Daoy (cell line): ENCODE measurements at places on chromosomes 6 and 20. TPM values are rescaled to one million over a fixed set of nuclear protein-coding genes. Genes with fewer than 3 reads are reported as not detected.
A peak's percentile ranks its signal among the peaks of the same experiment; 100 is the strongest.

The SLC4A11 gene
- total RNA-seq = 0.34 and 0.57 TPM in 2 replicates

DNA sequence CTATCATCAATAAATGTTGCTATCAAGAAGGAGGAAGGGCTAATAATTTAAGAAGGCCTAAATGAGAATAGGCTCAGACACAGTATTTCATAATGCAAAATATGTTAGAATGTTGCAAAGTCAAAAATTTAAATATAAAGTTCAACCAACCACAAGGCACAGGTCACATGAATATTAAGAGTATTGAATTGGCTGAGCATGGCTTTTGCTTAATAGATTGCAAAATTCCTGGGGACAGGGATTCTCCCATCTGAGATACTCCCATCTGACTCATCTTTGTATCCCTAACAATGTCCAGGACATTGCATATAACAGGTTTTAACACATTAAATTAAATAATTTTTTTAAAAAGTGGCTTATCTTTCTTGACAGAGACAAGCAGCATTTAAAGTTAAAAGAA is 32.9 kb upstream of the UTRN start:
- DNase-seq = no peak

DNA sequence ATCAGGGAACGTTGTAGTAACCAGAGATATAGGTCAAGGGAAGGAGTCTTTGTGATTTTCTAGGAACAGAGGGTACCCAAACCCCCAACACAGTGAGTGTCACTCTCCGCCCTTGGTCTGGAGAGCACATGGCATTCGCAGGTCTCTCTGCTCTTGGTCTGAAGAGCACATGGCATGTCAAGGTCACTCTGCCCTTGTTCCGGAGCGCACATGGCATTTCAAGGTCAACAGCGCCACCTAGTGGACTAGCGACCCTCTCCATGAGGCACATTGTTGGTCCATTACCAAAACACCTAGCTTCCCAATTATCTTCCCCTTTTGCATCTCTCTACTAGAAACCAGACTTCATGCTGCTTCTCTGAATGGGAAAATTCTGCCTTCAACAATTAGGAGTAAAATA is 260.0 kb downstream of the C6orf118 start:
- DNase-seq = peak; percentile 7

GRCh38 chr6:123547216-123547978 is 89.4 kb downstream of the TRDN start:
- no peak for DNase-seq

DNA sequence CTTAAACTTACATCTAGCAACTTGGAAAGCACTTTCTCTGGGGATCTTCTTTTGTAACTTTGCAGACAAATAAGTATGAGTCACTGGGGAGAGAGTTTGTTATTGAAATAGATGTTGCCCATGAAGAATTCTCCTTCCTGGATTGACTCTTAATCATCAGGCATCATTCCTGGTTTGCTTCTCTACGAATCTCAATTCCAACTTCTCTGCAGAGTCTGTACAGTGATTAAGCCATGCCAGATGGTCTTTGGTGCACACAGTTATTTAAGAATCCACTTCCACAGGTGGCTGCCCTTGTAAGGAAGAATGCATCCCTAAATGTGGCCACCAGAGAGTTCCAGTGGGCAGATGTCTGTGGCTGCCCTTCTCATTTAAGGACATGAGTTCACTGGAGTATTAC is 25.7 kb downstream of the MYCT1 start:
- DNase-seq = no peak

- DNase-seq = no peak
Measured at GRCh38 chr20:57259121-57259937, 7.1 kb downstream of the BMP7 start.

The ASIP gene
- not detected in 2 replicates for total RNA-seq

GRCh38 chr6:155377061-155377460 is 62.8 kb upstream of the TFB1M start:
- peak; percentile 87 for DNase-seq

DNA sequence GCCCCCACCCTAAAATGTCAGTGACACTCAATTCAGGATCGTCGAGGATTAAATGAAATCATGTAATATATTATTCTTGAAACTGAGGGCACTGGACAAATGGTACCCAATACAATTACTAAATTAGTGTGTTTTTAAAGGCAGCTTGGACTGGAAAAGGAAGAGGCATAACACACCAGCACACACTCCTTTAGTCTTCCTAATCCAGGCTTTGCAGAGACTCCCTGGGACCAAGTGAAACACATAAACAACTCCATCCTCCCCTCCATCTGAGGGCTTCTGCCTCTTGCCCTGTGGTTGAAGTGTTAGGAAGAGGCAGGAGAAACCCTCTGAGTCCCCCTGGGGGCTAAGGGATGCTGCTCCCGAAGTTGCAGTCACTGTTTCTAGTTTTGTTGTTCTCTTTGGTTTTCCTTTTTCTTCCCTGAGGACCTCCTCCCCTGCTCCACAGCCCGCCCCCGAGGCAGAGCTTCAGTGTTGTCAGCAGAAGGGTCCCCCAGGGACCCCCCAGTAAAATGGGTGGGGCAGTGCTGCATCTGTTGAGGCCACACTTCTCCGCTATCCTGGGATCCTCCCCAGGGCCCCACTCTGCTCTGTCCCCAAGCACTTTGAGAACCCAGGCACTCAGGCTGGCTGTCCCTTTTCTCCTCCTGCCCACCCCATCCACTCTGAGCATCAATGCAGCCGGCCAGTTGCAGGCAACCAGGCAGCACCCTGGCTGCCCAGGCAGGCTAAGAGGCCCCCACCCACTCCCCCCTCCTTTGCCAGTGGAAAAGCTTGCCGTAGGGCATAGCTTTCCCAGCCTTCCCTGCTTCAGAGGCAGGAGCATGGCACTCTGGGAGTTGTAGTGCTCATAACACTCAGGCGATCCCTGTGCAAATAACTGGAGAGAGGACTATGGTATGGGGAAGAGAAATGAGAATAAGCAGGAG is 5.9 kb downstream of the TMEM63B start:
- DNase-seq = peak; percentile 49

DNA sequence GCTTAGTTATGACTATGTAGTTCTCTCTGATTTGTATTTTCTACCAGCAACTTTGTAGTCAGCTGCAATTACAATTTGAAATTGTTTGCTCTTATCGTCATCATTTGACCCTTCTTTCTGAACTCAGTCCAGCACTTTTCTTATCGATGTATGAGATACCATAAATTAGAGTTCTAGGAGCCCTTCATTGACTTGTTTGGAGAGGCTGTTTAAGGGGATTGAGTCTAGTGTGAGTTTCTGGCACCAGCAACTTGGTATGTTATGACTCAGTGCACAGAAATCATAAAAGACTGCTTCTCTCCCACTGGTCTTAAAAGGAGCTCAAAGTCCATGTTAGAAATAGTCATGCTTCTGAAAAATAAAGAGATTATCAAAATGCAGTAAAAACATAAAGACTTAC is 190.3 kb downstream of the TENT5A start:
- peak; percentile 59 for DNase-seq

The HLA-DOB gene
- total RNA-seq = 0.63 TPM in 1 of 2 replicates, not detected in the other

DNA sequence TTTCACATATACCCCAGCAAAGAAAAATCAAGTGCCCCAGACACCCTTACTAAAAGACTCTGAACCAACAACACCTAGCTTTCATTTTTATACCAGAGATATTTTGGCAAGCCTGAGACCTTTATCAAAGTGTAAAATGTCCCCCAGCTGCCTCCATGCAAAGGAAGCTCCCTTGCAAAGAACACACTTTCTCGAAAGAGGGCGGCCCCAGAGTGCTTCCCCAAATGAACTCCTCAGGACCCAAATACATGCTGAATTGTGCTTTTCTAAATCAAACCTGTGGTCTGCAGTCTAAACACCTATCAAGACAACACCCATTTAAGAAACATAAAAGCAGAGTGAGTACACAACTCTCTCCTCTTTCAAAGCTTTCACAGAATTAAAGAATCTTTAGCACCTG is 490 bp downstream of the IPCEF1 start:
- no peak for DNase-seq

DNA sequence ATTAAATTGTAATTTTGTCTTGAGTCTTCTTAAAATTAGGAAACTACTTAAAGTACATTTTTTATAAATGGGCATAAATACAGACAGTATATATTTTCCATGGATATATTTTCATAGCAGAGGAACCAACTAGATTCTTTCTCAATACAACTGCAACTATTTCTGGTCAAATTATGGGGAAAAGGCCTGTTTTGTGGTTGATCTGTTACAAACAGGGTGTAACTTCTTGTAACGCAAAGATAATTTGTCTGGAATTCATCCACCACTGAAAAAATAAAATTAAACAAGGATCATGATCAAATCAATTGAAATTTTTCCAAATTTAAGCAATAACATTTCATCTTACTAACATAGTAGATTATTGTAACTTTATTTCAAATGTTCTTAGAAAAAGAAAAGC is 67.2 kb upstream of the RNF146 start:
- DNase-seq = no peak

The BPIFA1 gene
- total RNA-seq = not detected in 2 replicates
